HT-29 (cell line): ENCODE measurements at places on chromosomes 11 and 22. TPM values are rescaled to one million over a fixed set of nuclear protein-coding genes. Genes with fewer than 3 reads are reported as not detected.
A peak's percentile ranks its signal among the peaks of the same experiment; 100 is the strongest.

DNA sequence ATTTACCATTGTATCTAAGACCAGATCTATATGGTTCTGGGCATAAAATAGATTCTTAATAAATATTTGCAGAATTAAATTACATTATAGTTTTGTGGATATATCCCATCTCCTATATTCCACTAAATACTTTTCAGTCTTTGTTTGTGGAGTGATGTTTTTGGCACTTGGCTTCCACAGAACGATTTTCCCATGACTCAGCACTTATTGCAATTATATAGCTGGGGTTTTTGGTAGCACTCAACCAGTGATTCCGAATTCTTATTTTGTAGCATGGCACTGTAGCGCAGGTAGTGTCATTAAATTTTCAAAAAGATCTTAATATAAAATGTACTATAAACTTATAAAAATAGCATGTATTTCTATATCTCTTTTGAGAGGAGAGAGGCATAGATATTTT, 221.2 kb downstream of the TRPC6 start:
- no peak for DNase-seq

- DNase-seq, result peak; percentile 44
Observed at GRCh38 chr11:43508511-43508918, 149.8 kb downstream of the TTC17 start.

DNA sequence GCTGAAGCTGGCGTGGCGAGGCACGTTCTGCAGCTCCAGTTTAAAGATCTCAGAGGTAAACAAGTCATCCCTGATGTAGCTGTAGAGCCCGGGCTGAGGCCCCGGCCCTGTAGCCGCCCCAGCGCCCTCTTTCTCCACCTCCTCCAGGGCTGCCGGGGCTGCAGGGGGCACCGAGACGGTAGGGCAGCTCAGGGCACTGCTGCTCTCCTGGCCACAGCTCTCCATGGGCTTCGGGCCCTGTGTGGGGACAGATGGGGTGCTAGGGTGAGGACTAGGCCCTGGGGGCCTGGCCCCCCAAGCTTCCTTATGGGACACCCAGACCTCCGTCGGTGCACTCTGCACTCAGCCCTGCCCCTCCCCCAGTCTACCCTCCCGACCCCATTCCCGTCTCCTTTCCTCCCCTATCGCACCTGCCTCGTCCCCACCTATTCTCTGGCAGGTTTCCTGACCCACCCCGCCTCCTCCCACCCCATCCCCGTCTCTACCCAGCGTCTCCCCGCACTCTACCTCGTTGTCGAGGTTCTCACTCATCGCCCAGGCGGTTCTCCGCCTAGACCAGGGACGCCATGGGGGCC, 559 bp downstream of the RANBP1 start:
- no peak for DNase-seq

- no peak for DNase-seq
Observed at GRCh38 chr11:44872556-44872955, 78.1 kb downstream of the TP53I11 start.

GRCh38 chr22:35711336-35711735, 6.3 kb upstream of the APOL5 start:
- DNase-seq, result no peak

The ZC3H12C gene
- total RNA-seq, result 0.43 and 0.55 TPM in 2 replicates

The BTG4 gene
- total RNA-seq, result not detected in 2 replicates

The ADORA2A gene
- total RNA-seq, result 0.36 and 0.44 TPM in 2 replicates

The PRR33 gene
- not detected in 2 replicates for total RNA-seq

The HTR3A gene
- total RNA-seq, result not detected in 2 replicates

The OR56A1 gene
- total RNA-seq, result not detected in 2 replicates

The AP1B1 gene
- total RNA-seq, result 166 and 176 TPM in 2 replicates

The NCR3LG1 gene
- 12.7 and 14.6 TPM in 2 replicates for total RNA-seq
